Right atrium auricular region (tissue), 2 donors: ENCODE measurements at places on chromosomes 11 and 22.

GRCh38 chr22:23072077-23072910 is 2.0 kb downstream of the GNAZ start:
- no peak overlapping the region for H3K27ac ChIP-seq
- no peak overlapping the region for H3K4me3 ChIP-seq
- H3K27me3 ChIP-seq = no peaks in the 10 kb centered on the region
- no peak for DNase-seq

DNA sequence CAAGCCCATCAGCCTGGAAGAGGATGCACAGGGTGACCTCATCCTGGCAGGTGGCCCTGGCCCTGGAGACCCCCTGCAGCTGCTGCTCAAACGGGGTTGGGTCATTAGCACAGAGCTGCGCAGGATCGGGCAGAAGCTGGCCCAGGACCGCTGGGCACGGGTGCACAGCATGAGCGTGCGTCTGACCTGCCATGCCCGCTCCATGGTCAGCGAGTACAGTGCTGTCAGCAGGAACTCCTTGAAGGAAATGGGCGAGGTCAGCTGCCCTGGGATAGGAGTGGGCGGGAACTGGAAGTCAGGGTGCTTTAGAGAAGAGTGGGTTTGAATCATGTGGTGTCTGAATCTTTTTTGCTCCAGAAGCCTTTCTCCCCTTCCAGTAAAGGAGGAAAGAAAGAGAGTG is 61.1 kb downstream of the INSC start:
- H3K27ac ChIP-seq = no peak overlapping the region
- DNase-seq = no peak
- no peaks in the 10 kb centered on the region for H3K4me1 ChIP-seq
- H3K4me3 ChIP-seq = no peak overlapping the region
- no peaks in the 10 kb centered on the region for H3K27me3 ChIP-seq
- H3K36me3 ChIP-seq = no peaks in the 10 kb centered on the region

DNA sequence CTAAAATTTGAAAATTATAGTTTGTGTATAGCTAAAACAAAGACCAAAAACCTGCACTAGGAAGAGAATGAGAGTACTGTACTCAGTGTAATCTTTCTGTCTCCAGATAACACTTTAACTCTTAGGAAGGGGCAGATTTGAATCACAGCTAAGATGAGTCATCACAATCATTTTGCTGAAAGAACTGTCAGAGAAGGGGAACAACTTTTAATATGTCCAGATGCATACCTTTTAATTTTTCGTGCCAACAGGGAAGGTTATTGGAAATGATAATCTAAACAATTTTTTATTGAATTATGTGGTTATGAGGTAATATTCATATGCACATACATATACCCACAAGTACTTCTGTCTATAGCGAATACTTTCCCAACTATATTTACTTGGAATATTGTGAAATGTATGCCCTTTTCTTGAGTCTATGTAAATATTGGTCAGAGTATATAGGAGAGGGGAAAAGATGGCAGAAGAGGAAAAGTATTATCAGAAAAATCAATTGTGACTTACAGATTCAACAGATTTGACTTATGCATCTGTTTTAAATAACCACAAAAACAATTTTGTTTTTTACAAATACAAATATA is 51.1 kb upstream of the MUC15 start:
- H3K36me3 ChIP-seq = no peaks in the 10 kb centered on the region
- no peak overlapping the region for H3K27ac ChIP-seq
- no peaks in the 10 kb centered on the region for H3K27me3 ChIP-seq
- H3K4me3 ChIP-seq = no peak overlapping the region
- H3K4me1 ChIP-seq = no peaks in the 10 kb centered on the region
- DNase-seq = no peak

GRCh38 chr11:1012740-1013630 is 23.5 kb downstream of the MUC6 start:
- H3K4me3 ChIP-seq = no peak overlapping the region
- no peak for DNase-seq

DNA sequence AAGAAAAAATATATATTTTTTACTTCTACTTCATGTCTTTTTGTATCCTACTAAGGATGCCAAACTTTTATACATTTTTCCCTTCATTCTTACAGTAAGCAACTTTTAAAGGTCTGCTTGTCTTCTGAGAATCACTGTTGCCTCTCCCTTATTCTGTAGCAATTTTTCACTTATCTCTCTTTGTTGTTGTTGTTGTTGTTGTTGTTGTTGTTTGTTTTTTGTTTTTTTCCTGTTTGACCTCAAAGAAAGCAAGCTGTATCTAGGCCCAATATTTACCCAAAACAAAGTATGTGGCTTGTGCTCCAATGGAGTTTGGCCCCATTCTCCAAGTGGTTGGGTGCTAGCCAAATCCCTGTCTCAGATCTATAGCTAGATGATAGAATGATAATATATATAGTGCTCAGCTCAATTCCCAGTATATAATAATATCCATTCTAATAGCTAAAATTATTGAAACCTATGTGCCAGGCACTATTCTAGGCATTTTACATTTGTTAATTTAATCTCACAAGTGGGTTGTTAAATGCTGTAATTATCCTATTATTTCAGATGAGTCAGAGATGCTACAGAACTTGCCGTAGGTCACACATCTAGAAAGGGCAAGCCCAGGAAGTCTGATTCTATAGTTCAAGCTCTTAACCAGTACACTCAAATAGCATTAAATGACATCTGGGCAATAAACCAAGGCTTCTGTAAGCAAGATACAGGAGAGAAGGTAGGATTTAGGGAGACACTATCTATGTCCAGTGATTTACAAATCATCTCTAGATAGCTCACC is 205.1 kb upstream of the PITPNB start:
- H3K4me1 ChIP-seq = no peaks in the 10 kb centered on the region
- no peak for DNase-seq
- H3K4me3 ChIP-seq = no peak overlapping the region
- no peaks in the 10 kb centered on the region for H3K36me3 ChIP-seq
- H3K27me3 ChIP-seq = no peaks in the 10 kb centered on the region

GRCh38 chr11:65546217-65546958 is 11.8 kb downstream of the LTBP3 start:
- H3K4me1 ChIP-seq = no peaks in the 10 kb centered on the region
- no peaks in the 10 kb centered on the region for H3K27me3 ChIP-seq

- peaks cover 66% of the 10 kb centered on the region for H3K36me3 ChIP-seq
- H3K4me1 ChIP-seq = no peaks in the 10 kb centered on the region
- H3K4me3 ChIP-seq = no peak overlapping the region
These were observed 21.2 kb upstream of the RPS13 start for GRCh38 chr11:17098658-17099057.

- H3K36me3 ChIP-seq = no peaks in the 10 kb centered on the region
- H3K4me1 ChIP-seq = peaks cover 42% of the 10 kb centered on the region
- no peaks in the 10 kb centered on the region for H3K27me3 ChIP-seq
- no peak overlapping the region for H3K4me3 ChIP-seq
These were observed 1.6 kb upstream of the TSPAN18 start for GRCh38 chr11:44725016-44725685.
